ENCODE measurements at places on chromosomes 13 and 19.
A peak's percentile ranks its signal among the peaks of the same experiment; 100 is the strongest.

- DNase-seq, result no peak
Observed at GRCh38 chr13:27293076-27293691, 22.6 kb downstream of the RASL11A start.

GRCh38 chr19:41753936-41754529, 1.3 kb upstream of the CEACAM6 start:
- no peak for DNase-seq

DNA sequence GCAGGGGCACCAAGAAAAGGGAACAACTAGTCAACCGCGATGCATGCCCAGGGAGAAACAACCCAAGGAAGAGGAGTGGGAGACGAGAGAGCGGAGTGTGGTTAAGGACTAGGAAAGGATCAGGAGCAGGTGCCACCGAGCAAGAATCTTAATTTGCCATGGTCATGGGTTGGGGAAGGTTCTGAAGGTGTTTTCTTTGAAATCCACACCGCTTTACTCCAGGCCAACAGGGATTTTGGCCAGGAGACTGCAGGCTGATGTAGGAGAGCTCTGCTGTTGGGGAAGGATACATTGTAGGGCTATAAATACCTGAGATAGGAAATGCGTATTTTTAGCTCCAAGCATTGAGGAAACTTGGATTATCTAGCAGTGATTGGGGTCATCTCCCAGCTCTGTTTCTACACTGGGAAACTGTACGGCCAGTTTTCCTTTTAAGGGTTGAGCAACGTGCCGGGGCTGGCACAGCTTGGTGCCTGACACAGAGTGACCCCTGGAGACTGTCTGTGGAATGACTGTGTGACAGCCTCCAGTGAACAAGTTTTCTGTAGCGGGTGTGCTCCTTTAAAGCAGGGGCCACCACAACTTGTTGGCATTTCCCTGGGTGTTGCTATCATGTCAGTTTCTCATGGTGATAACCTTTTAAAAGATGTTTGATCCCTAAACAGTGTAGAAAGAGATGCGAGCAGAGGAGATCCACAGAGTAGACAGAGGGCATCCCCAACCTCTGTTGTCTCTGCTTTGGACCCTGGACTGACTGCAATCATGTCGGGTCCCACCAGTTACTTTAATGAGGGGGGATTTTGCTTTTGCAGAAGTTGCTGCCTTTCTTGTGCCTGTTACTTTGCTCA, 34.3 kb downstream of the ZNF536 start:
- no peak for DNase-seq

- DNase-seq, result no peak
Observed at GRCh38 chr19:47274891-47275761, 441 bp downstream of the INAFM1 start.

DNA sequence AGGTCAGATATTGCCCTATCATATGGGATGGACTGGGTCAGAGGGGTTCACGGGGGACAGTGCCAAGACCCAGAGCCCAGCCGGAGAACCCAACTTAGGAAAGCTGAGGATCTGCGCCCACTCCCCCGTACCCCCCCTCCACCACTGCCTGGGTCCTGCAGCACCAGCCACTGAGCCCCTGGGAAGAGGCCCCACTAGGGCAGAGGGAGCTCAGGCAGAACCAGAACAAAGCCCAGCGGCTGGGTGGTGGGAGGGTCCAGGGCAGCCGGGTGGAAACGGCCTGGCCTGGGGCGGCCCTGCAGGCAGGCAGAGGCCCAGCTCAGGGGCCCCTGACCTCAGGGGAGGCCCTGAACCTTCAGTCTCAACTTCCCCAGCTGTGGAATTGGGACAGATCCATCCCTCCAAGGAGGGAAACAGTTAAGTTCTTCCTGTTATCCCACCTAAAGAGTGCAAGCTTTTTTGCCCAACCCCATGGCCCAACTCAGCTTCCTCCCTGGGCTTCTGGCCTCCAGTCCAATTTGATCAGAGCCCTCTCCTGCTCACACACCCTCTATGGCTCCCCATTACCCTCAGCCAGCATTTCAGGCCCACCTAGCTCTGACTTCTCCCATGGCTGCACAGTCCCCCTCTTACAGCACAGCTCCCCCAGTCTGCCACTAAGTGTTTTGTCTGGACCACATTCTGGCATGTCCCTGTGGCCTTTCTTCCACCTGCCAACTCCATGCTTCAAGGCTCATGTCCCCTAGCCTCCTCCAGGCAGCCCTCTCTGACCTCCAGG, 3.1 kb downstream of the NR2F6 start:
- no peak for DNase-seq

GRCh38 chr19:16908759-16909158, 20.0 kb downstream of the F2RL3 start:
- DNase-seq, result no peak

DNA sequence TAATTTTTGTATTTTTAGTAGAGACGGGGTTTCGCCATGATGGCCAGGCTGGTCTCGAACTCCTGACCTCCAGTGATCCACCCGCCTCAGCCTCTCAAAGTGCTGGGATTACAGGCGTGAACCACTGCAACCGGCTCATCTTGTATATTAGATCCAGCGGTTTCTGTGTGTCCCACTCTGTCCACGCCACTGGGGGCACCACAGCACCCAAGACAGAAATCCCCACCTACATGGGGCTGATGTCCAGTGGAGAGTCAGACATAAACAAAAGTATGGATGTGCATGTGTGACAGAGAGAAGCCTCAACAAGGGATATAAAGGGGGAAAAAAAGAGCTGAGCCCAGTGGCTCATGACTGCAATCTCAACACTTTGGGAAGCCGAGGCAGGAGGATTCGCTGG, 65.8 kb upstream of the ADGRE5 start:
- DNase-seq, result no peak

DNA sequence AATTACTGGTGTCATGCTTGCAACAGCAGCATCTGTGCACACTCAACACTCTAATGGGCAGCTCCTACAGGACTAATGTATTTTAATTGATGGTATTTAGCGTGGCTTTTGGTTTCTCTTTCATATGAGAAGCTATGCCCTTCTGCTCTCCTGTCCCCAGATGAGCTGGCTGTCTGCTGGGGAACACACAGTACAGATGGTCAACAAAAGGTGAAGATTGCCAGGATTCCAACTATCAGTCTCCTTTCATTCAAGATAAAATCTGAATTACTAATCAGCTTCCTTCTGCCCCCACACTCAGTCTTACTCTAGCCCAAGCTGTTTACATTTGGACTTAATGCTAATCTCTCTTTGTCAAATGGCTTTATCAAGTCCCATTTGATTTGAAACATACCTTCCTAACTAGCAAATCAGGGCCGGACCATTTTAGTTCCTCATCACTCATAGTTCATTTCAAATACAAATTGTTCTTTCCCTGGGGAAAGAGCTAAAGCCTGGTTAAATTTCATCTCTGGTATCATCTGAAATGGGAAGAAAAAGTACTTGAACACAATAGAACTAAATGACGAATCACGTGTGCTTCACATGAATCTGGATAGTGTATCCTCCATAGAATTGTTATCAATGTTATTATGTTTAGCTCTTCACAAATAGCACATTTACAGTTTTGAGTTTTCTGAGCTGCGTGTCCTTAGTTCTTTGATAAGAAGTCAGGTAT, 988.0 kb downstream of the PCDH17 start:
- no peak for DNase-seq

- no peak for DNase-seq
Observed at GRCh38 chr13:45119469-45119990, 780 bp upstream of the GTF2F2 start.

DNA sequence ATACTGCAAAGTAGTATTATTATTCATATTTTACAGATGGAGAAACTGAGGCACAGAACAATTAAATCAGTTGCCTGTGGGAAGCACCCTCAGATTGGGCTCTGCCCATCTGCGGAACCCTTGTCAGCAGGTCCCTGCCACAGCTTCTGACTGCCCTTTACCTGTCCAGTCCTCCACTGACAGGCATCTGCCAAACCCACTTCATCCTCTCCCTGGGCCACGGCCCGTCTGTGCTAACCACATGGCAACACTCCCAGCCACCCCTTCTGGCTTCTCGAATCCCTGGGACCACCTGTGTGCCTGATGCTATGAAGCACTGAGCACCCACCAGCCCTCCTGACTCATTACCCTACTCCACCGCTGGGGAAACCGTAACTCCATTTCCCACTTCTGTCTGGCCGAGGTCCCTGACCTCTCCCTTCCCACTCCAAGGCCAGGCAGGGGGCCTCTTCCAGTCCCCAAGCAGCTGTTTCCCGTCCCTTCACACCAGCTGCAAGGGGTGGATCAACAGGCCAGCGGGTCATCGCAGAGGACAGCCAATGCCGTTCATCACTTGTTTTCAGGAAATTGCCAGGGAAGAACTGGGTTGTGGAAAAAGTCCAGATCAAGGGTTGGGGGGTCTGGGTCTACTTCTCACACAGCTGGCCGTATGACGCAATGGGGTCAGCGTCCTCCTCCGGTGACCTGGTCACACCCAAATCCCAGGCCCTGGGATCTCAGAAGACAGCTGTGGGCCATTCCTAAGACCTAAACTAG, 2.5 kb downstream of the KANK3 start:
- DNase-seq, result no peak

GRCh38 chr13:45194081-45194939, 6.5 kb downstream of the KCTD4 start:
- no peak for DNase-seq

- DNase-seq, result no peak
Observed at GRCh38 chr13:79393564-79394249, 12.3 kb downstream of the RBM26 start.

GRCh38 chr19:12786141-12786870, 5.0 kb upstream of the JUNB start:
- DNase-seq, result no peak

GRCh38 chr19:35254341-35255297, 5.8 kb downstream of the LSR start:
- peak; percentile 72 for DNase-seq

- peak; percentile 18 for DNase-seq
Observed at GRCh38 chr13:105952233-105952972, 583.1 kb downstream of the EFNB2 start.

GRCh38 chr13:50511877-50512341, 331.6 kb downstream of the DLEU7 start:
- DNase-seq, result no peak

GRCh38 chr19:10776900-10777650, 58.9 kb downstream of the TMED1 start:
- DNase-seq, result no peak

DNA sequence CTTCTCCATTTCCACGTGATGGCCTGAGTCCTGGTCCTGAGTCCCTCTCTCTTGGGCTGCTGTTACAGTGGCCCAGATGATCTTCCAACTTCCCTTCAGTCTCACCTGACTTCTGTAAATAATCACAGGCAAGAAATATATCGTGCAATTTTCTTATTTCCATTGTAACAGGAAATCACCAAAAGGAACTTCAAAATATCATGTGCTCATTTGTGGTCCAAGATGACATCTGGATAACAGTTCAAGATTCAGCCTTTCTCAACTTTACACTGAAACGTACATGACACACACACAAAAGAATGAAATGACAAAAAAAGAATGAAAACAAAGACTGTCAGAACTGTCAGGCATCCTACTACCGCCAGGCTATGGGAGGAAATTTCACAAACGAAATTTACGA, 22.0 kb upstream of the RAP2A start:
- DNase-seq, result no peak

GRCh38 chr13:60759499-60759898, 362.5 kb downstream of the TDRD3 start:
- DNase-seq, result no peak

DNA sequence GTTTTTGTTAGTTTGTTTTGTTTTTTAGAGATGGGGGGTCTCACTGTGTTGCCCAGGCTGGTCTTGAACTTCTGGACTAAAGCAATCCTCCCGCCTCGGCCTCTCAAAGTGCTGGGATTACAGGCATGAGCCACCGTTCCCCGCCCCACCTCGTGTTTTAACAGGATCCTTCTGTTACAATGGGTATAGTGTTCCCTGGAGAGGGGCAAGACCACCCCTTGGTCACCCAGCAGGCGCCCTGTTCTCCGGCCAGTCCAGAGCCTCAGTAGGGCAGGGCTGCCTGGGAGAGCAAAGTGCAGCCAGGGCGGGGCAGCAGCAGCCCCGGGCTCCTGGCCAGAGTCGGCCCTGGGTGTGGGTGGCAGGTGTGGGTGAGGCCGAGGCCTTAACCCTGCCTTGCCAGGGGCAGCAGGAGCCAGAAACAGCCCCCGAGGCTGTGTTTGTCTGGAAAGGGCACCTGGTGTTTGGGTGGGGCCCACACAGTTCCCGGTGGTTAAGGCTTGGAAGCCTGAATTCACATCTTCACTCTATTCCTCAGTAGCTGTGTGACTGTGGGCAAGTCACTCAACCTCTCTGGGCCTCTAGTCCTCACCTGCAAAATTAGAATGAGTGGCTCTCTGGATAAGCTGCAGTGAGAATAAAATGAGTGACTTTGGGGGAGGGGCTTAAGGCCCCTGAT, 7.2 kb downstream of the VASP start:
- DNase-seq, result no peak

- no peak for DNase-seq
Observed at GRCh38 chr19:49855676-49856573, 5.0 kb downstream of the PTOV1 start.

DNA sequence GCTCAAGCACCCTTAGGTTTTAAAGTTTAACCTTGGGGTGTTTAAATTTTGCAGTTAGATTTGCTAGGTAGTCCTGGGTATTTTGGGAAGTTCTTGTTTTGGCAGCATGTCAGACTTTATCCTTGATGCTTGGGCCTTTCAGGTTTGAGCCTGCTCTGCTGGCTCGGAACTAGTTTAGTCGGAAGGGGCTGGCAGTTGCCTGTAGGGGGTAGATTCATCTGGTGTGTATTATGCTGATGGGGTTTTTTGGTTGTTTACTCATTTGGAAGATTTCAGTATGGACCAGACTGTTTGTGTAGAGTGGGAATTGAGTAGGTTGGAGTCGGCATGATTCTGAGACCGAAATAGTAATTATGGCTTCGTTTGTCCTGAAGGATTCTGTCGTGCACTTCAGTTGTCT, 15.1 kb downstream of the ILF3 start:
- DNase-seq, result no peak

GRCh38 chr13:44437356-44438233, 64.0 kb downstream of the SERP2 start:
- no peak for DNase-seq

All from vagina (tissue), 2 donors.